ENCODE measurements at places on chromosomes 4 and X.
A peak's percentile ranks its signal among the peaks of the same experiment; 100 is the strongest.

- peak; percentile 49 for DNase-seq
Observed at GRCh38 chr4:183241322-183241640, 78.8 kb downstream of the CLDN22 start.

DNA sequence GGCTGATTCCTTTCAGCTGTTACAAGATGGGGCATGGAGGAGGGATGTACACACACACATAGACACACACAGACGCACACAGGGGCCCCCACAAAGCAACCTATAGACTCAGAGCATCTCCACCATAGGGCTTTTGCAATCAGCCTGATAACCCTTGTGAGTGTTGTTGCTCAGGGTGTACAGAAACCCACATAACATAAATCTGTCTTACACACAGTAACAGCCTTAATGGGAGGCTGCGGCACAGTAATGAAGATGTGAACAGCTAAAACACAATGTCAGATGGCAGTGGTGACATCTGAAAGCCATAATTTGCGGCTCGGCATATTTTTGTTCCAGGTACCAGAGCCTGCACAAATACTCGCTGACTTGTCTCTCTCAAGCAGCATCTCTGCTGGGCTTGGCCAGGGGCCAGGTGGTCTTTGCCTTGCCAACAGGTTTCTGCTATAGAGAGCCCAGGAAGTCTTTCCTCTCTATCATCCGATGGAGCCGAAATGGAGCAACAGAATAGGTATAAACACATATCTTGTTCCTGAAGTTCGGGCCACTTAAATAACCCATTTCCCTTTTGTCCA lies 357.2 kb upstream of the GATB start:
- no peak for DNase-seq

DNA sequence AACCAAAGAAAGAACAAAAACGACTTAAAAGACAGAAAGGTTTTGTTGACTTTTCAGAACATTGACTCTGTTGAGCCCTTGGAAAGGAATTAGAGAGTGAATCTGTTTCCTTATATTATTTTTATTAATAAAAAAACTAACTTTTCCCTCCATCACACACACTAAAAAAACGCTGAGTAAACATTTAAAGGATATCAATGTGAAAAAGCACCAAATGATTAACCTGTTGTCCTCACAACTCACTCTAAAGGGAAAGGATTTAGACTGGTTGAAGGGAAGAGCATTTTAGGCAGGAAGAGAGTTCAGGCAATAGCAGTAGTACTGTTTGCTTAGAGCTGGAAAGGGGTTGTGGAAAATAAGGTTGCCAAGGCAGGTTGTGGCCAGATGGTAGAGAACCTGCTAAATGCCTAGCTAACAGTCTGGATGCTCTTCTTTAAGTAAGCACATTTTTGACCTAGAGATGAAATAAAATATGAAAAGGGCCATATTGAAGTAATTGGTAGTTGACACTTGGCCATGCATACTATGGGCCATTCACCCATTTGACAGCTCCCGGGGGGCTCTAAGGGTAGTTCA lies 98.0 kb upstream of the NDP start:
- DNase-seq, result peak; percentile 1

- no peak for DNase-seq
Observed at GRCh38 chr4:37767546-37767945, 58.9 kb upstream of the PGM2 start.

- no peak for DNase-seq
Observed at GRCh38 chr4:8819473-8820177, 52.0 kb downstream of the HMX1 start.

DNA sequence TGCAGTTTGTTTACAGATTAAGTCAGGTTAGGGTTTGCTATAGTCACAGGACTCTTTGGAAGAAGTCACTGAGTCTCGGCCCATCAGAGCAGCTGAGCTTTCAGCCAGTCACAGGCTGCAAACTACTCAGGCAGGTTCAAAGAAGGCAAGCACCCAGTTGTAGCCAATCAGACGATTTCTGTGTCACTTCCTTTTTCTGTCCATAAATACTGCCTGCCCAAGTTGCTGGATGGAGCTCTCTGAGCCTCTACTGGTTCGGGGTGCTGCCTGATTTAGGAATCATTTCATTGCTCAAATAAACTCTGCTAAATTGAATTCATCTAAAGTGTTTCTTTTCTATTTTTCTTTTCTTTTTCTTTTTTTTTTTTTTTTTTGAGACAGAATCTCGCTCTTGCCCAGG lies 7.3 kb upstream of the SH3BP2 start:
- DNase-seq, result no peak

Data from fibroblast of gingiva (primary cell).